HT-29 (cell line): ENCODE measurements at places on chromosomes 1 and 21. TPM values are rescaled to one million over a fixed set of nuclear protein-coding genes. Genes with fewer than 3 reads are reported as not detected.
A peak's percentile ranks its signal among the peaks of the same experiment; 100 is the strongest.

GRCh38 chr21:33051925-33052324 is 18.0 kb upstream of the OLIG1 start:
- no peak for DNase-seq

Gene FNBP1L
- total RNA-seq: 13.9 and 15.1 TPM in 2 replicates

DNA sequence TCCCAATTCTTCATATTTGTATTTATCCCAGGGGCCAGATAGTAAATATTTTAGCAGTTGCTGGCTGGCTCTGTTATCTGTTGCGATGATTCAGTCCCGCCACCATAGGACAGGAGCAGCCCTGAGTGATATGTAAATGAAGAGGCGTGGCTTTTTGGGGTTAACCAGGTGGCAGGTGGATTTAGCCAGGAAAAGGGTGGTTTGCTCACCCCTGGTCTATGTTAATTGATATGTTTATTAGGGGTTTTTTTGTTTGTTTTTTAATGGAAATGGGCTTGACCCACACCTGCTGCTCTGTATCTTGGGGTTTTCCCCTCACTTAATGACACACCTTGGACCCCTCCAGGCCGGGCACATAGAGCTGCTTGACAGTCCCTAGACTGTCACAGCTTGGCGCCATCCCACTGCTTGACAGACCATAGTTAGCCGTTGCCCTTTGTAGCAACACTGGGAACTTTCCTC is 62.8 kb downstream of the PIK3CD start:
- DNase-seq: no peak

GRCh38 chr21:43702785-43703034 is 16.2 kb upstream of the PDXK start:
- no peak for DNase-seq

DNA sequence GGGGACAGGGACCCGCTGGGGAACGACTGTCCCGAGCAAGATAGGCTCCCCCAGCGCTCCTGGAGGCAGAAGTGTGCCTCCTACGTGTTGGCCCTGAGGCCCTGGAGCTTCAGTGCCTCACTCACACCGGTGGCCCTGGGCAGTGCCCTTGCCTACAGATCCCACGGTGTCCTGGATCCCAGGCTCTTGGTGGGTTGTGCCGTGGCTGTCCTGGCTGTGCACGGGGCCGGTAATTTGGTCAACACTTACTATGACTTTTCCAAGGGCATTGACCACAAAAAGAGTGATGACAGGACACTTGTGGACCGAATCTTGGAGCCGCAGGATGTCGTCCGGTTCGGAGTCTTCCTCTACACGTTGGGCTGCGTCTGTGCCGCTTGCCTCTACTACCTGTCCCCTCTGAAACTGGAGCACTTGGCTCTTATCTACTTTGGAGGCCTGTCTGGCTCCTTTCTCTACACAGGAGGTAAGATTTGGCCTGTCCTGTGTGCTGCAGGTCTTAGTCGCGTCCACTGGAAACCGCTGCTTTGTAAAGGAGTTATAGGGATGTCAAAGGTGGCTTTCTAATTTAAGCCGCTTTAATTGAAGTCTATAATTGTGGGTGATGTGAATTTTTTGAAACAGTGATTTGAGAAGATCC is 717 bp downstream of the UBIAD1 start:
- peak; percentile 39 for DNase-seq

GRCh38 chr21:27796106-27796505 is 829.2 kb upstream of the ADAMTS5 start:
- DNase-seq: no peak

DNA sequence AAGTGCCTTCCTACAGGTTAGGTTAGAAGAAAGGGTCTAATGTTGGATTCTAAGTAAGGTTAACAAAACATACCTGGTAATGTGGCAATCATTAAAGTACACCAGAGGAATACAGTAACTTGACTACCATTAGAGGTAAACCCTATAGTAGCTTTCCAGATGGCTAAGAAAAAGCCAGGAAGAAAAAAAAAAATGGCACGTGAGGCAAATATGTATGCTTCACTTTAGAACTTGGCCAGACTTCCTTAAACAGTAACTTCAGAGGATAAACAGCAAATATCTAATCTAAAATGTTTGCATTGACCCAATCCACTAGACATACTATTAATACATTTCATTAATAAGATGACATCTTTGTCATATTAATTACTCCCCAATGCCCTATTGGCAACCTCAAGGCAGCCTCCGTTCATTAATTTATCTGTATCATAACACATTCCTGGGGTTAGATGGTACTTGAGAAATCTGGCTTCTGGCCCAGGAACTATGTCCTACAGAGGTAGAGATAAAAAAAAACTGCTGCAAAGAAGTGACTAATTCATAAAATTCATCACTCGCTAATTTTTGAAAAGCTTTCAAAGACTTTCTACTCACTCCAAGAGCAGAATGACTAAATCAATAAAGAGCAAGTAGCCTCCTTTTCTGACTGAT is 5.8 kb downstream of the DCAF8 start:
- peak; percentile 18 for DNase-seq

Gene IFNLR1
- 3.3 and 3.5 TPM in 2 replicates for total RNA-seq

DNA sequence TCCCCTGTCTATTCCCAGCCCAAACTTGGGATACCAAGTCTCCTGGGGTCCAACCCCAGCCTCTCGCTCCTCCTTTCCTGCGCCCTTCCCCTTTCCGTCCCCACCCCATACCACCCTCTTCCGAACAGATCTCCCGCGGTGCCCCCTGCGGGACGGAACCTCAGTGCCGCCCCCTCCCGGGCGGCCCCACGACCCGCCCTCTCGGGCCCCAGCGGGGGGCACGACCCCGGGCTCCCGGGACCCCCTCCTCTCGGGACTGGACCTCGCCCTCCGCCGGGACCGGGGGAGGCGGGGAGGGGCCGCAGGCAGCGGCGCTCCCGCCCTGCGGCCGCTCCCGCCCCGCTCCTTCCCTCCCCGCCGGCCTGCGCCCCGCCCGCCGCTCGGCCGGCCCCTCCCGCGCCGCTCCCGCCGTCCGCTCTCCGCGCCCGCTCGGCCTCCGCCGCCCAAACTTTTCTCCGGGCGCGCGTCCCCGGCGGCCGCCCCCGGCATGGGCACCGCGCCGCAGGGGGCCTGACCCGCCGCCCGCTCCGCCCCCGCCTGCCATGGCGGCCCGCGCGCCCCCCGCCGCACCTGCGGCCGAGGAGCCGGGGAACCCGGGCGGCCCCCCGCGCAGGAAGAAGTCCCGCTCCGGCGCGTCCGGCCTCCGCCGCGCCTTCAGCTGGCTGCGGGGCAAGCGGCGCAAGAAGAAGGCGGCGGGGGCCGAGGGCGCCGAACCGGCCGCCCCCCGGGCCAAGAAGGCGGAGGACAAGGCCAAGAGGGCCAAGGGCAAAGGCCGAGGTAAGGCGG is 39.0 kb upstream of the SYNC start:
- peak; percentile 32 for DNase-seq

GRCh38 chr1:245768596-245768995 is 613.8 kb downstream of the KIF26B start:
- DNase-seq: no peak

Gene PLXNA2
- total RNA-seq: 21.1 and 25.5 TPM in 2 replicates

DNA sequence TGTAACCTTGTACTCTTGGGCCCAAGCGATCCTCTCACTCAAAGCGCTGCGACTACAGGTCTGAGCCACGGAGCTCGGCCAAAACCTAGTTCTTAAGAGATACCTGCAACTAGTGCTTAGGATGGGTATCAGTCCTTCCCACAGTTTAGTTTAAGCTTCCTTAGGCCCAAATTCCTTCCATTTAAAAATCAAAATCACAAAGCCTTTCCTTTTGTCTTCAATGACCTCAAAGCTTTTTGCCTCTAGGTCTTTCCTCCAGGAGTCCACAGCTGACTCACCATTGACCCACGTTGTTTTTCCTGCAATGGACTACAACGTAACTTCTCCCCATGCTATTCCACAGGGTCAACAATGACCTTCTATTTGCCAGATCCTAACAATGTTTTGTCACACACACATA is 64.0 kb downstream of the APP start:
- no peak for DNase-seq

DNA sequence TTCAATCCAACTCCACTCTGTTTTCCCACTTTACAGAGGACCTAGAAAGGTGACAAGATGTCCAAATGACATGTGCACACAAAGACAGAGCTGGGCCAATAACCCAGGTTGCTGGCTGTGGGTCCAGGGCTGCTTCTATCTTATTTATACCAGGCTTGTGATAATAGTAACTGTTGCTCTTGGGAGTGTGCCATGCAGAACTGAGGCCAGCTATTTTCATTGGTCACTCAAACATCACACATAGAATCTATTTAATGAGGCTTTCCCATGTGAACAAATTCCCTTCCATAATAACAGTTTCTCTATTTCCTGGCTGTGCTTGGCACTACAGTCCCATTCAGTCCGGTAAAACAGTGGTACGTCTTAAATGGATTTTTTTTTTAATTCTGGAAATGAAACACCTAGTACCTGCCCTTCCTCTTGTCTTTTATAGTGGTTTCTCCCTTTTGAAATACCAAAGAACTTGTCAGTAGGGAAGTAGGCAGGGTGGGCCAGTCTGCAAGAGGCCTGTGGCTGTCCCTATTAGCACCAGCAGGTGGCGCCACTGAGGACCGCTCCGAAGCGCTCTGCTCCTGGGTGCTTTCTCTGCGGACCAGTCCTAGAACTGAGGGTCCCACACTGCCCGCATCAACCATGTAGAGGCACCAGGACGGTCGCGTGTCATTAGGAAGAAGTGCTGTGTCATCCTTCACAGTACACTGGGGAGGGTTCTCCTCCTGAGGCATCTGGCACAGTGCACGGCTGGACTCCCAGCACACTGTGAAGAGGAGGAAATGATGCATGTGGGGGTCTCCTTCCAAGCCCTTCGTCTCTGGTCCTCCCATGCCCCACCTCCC is 52.1 kb downstream of the GPR161 start:
- peak; percentile 50 for DNase-seq

DNA sequence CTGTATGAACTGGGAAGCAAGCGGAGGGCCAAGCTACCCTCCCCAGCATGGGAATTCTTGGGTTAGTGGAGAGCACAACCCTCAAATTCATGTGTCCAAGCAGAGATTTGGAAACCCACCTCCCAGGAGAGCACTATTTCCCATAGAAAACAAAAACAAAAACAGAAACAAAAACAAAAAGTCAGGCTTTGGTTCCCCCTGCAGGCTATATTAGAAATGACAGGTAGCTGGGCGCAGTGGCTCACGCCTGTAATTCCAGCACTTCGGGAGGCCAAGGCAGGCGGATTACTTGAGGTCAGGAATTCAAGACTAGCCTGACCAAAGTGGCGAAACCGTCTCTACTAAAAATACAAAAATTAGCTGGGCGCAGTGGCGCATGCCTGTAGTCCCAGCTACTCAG is 10.8 kb downstream of the MINDY1 start:
- peak; percentile 64 for DNase-seq

GRCh38 chr1:205344066-205344928 is 12.4 kb downstream of the KLHDC8A start:
- no peak for DNase-seq

GRCh38 chr1:70487910-70488665 is 77.0 kb downstream of the CTH start:
- peak; percentile 63 for DNase-seq

GRCh38 chr1:84712276-84712874 is 22.1 kb upstream of the SSX2IP start:
- no peak for DNase-seq

Gene INSRR
- total RNA-seq: 0.03 TPM in 1 of 2 replicates, not detected in the other

Gene GBP5
- 0.03 TPM in 1 of 2 replicates, not detected in the other for total RNA-seq

Gene SPRR2E
- total RNA-seq: not detected in 2 replicates

Gene S100A12
- not detected in 2 replicates for total RNA-seq

Gene EPHB2
- total RNA-seq: 2.0 and 3.3 TPM in 2 replicates

DNA sequence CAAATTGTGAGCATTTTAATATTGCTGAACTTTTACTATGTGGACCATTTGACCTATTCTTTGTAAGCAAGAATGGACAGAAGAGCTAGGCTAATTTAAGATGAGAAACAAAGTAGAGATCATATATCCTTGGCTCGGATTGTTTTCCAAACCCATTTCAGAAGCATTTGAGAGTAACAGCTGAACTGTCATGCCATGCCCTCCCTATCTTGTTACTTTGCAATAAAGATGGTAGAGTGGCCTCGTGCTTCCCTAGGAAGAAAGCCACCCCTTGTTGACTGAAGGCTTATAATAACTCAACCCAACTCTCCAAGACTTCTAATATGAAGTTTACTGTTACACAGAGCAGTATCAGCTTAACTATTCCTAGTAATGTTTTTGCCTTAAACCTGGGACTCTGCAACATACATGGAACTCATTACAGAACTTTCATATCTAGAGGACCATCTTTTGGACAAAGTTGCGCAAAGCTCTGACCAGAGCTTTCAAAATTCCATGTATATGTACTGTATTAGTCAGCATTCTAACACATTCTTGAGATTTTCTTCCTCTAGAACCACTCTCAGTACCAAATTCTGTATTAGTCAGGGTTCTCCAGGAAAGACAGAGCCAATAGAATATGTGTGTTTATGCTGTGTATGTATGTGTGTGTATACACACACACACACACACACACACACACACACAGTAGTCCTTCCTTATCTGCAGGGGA is 68.7 kb downstream of the ADAMTS1 start:
- DNase-seq: no peak

GRCh38 chr1:208682664-208683013 is 438.5 kb upstream of the PLXNA2 start:
- no peak for DNase-seq

DNA sequence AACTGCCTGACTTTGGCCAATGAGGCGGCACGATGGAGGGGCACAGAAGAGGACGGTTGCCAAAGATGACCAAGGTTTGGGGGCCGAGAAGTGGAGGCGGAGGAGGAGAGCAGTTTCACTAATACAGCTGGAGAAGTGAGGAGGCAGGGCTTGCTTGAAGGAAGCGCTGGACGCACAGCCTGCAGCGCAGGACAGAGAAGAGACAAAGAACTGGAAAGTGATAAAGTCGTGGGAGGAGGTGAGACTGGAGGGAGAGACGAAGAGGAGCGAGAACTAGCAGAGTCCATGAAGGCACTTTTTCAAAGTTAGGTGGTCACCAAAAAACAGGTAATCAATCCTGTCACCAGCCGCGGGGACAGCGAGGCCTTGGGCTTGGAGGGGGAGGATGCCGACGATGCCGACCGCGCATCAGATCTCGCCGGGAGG is 771 bp downstream of the PACC1 start:
- DNase-seq: no peak

DNA sequence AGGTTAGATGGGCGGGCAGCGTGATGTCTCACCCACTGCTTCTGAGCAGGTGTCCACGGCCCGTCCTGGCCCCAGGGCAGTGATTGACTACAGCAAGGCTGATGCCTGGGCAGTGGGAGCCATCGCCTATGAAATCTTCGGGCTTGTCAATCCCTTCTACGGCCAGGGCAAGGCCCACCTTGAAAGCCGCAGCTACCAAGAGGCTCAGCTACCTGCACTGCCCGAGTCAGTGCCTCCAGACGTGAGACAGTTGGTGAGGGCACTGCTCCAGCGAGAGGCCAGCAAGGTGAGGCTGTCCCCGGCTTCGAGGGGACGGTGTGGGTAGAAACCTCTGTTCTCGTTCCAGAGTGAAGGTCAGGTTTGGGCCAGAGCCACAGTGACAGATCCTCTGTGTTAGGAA is 12.2 kb downstream of the DDOST start:
- no peak for DNase-seq

Gene PDZK1IP1
- total RNA-seq: 32.9 and 38.0 TPM in 2 replicates

Gene CA14
- 0.63 TPM in 1 of 2 replicates, not detected in the other for total RNA-seq

GRCh38 chr1:211534545-211535291 is 42.8 kb upstream of the RD3 start:
- no peak for DNase-seq

Gene POLR3C
- 14.8 and 19.7 TPM in 2 replicates for total RNA-seq

- no peak for DNase-seq
Observed at GRCh38 chr1:245086389-245086969, 68.3 kb upstream of the KIF26B start.

Gene SIM2
- total RNA-seq: 9.9 and 11.4 TPM in 2 replicates
